SIG-M5 (cell line): ENCODE measurements at places on chromosomes 13 and 19.

DNA sequence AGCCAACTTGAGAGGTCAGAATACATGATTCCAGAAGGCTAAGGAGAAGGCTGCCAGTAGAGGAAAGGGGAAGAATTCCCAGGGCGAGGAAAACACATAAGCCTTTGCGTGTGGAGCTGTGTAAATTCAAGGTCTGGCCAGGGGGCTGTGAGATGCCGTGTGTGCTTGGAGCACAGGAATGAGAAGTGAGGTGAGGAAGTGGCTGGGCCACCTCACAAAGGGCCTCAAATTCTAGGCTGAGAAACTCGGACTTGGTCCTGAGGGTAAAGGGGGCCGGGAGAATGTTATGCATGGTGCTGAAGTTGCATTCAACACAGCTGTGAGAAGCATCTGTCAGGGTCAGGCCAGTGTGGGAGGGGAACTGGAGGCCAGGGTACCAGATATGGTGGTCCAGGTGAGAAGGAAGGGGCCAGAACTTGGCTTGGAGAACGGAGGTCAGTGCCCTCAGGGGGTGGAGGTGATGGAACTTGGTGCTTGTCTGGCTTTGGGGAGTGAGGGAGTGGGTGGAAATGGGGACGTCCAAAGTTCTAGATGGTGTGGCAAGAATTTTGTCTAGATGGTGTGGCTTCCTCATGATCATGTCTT is 4.9 kb upstream of the ZNF580 start:
- no peak for DNase-seq

DNA sequence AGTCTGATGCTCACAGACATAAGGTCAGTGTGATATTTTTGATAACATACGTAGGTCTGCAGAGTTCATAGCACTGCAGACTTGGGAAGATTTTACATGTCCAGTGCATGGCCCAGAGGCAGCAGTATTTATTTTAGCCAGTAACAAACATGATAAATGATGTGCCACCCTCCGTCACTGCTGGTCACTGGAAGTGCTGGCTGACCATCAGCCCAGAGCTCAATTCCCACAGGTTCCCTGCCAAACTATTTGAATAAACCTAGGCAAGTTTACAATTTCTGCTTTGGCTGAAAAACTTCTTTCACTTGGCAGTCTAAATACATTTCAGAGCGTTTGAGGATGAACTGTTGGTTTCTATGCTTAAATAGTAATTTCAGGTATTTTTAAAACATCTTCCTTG is 135.5 kb upstream of the EDNRB start:
- DNase-seq: no peak

GRCh38 chr19:41876847-41877832 is at the start of gene CD79A:
Gene CD79A, plus strand, starts transcription at chr19:41877279. Its CDS starts 26 bp downstream, at chr19:41877305.
- DNase-seq: no peak

GRCh38 chr13:66348745-66349690 is 881.1 kb downstream of the PCDH9 start:
- no peak for DNase-seq

GRCh38 chr19:18049385-18049784 is 37.3 kb downstream of the IL12RB1 start:
- DNase-seq: no peak

GRCh38 chr13:83796364-83796763 is 85.9 kb downstream of the SLITRK1 start:
- DNase-seq: no peak

- DNase-seq: no peak
Observed at GRCh38 chr19:1230783-1231489, 6.9 kb downstream of the CBARP start.
